ENCODE measurements at places on chromosomes 3 and 15.

DNA sequence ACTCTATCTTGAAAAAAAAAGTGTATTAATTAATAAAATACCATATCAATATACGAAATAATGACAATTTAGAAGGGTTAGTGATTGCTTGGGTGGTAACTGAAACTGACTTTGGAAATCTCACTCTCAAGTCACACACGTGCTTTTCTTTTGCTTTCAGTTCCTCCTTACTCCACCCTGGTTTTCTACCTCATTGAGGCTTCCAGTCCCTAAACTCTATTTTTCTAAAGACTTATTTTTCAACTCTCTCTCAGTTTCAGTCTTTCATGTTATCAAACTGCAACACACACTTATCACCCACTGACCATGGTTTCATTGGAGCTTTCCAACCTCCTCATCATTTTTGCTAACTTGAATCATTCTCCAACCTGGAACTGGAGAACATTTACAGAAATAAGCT lies 23.5 kb downstream of the IL12A start:
- DNase-seq: no peak

DNA sequence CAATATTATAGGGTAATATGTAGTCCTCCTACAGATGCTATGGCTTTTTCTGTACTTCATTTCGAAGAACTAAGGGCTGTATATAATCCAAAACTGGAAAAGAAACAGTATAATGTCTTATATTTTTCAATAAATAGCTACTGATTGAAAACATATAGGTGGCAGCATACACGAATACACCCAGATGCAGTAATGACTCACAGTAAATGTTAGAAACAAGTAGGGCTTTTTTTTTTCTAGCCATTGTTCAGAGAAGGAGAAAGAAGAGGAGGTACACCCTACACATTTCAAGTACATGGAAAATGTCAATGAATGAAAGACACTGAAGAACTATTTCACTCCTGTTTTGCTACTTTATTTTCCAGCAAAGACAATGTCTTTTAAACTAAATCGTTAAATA lies 9.4 kb downstream of the DAZL start:
- no peak for DNase-seq

DNA sequence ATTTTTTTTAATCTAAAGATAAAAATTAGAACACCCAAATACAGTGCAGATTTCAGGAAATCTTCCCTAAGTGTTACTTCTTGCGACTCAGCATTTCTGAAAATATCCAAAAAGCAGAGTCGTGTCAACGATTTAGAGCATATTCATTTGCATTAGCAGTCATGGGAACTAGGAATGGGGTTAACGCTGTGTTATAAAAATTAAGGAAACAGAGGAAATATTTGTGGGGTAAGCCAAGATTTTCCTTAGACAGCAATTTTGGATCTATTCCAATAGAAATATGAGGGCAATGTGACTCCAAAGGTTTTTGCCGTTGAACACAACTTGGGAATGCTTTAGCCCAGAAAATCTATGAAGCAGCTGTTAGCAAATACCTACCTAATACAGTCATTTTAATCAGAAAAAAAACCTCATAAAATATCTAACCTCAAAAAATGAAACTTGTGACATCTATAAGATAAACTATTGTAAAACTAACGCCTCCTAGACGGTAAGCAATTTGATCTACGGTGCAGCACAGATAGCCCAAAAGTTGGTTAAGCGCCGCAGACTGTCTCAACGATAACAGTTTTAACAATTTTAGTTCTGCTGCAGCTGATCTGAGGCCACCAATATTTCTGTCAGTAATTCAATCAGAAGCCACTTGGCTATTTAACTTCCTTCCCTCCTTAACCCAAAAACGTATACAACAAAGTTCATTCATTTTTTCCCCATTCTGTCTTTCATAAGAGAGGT lies 5.8 kb upstream of the ATP11B start:
- no peak for DNase-seq

GRCh38 chr3:100698736-100699135 lies 10.6 kb upstream of the TFG start:
- DNase-seq: no peak

- no peak for DNase-seq
Measured at GRCh38 chr3:51982352-51982837, 940 bp upstream of the ACY1 start.

DNA sequence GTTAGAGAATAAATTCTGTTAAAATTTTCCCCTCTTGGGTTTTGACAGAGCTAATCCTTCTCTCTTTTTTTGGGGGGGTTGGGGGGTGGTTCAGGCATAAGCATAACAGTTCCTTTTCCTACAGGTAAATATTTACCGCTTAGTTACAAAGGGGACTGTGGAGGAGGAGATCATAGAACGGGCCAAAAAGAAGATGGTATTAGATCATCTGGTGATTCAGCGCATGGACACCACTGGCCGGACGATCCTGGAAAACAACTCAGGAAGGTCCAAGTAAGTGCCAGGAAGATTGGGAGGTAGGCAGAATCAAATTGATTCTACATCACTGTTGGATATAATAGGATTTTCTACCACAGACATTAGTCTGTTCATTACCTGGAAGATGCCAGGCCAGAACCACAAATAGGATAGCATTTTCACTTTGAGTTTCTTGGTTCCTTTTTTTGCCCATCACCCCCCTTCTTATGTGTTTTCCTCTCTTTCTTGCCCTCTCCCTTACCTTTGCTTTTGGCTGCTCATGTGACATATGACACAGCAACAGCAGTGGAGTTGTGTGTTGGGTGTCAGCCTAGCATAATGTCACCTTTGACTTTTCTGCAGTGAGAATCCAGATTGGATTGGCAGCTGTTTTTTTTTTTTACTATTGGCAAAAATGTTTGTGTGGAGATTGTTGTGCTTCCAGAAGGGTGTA lies 79.0 kb downstream of the CHD2 start:
- no peak for DNase-seq

GRCh38 chr15:69735121-69735520 lies 282.5 kb downstream of the RPLP1 start:
- DNase-seq: no peak

GRCh38 chr3:16362770-16363169 lies 97.8 kb downstream of the OXNAD1 start:
- DNase-seq: no peak

GRCh38 chr15:68617001-68617400 lies 38.2 kb downstream of the CORO2B start:
- DNase-seq: no peak

- DNase-seq: no peak
Measured at GRCh38 chr3:182981038-182981380, 671 bp upstream of the DCUN1D1 start.

DNA sequence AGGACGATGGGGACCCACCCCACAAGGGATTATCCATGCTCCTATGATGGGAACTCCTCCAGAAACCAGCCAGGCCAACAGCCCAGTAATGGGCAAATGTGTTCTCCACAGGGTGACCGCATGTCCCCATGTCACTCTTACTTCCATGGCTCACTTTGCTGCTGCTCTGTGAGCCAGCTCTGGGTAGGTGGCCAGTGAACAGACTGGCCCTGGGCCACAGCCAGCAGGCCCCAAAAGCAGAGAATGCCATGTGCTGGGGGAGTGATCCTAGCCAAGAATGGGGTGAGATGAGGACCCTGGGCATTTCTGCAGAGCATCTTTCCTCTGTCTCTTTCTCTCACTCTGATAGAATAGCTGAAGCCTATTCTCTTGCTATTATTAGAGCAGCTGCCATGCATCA lies 391.4 kb downstream of the LRTM1 start:
- DNase-seq: no peak

DNA sequence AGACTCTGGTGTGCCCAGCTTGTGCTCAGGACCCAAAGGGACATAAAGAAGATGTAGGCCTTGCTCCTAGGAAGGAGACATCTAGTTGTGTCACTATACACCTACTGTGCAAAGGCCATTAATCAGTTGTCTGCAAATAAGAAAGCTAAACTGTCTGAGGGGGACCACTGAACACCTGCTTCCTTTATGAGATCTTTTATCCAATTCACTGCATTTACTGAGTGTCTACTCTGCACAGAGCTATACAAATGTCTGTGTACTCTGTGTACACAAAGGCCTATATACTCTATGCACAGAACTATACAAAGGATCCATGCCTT lies 124.8 kb downstream of the CTNNB1 start:
- no peak for DNase-seq

- no peak for DNase-seq
Measured at GRCh38 chr15:77897896-77898406, 179.6 kb downstream of the TBC1D2B start.

- no peak for DNase-seq
Measured at GRCh38 chr3:12961007-12961696, 112.1 kb downstream of the IQSEC1 start.

DNA sequence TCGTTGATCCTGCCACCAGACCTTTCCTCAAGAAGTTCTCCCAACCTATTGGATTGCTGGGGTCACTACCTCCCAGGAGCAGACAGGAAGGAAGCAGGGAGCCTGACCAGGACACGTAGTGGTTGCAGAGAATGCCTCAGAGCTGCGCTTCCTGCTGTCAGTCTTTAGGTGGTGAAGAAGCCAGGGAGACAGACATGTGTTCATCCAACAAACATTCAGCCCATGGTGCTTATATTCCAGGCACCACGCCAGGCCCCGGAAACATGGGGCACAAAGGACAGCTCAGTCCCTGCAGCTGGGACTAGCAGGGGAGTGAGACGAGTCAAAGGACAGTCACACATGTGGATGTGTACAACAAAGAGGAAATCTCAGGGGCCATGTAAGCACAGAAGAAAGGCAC lies 26.0 kb upstream of the CORO2B start:
- DNase-seq: no peak

DNA sequence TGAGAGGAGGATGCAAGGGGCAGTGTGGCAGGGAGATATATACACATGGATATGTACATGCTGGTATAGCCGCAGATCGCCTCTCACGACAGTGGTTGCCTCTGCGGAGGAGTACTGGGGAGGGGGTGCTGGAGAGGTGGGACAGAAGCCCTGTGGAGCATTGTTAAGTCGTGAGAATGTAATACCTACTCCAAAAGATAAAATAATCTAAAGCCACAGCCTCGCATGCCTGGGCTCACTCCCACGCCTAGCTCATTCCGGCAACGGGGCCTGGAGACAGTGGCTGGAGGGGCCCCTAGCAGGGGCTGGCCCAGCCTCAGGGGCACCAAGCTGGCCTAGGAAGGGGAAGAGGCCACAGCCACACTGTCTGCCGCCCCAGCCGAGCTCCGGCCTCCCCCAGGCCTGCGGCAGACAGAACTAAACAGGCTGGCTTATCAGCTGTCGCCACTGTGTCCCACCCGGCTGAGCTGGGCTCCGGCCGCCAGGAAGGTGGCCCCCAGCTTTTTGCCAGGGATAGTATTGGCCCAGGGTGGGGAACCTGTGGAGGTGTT lies 65.1 kb upstream of the LCTL start:
- DNase-seq: no peak

Data from memory B cell (primary cell).